ENCODE measurements at places on chromosomes 1 and 21.

DNA sequence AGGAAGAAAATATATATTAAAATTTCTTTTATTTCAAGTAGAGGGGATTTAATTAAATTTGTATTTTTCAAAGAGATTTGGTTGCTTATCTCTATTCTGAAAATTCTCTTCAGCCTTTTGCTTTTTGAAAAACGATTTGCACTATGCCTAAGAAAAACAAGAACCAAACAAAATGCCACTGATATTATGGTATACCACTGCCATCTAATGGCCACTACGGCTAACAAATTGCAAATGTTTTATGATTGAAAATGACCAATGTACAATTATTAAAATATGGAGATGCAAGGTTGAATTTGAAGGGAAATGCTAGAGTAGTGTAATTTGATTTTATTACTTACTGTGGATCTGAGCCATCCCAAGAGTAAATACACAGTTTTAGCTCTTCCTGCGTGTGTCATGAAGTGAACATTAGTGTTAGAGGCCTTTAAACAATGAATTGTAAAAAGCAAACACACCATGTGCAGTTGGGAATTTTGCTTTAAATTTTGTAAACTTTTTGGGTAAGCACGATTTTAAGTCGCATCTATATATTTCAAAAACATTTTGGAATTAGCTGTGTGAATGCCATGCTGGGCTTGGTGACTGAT, 137.4 kb upstream of the USP25 start:
- no peak for DNase-seq

- DNase-seq = no peak
Measured at GRCh38 chr1:94821636-94822305, 1.6 kb downstream of the SLC44A3 start.

GRCh38 chr1:59692591-59692990, 122.2 kb upstream of the HOOK1 start:
- no peak for DNase-seq

GRCh38 chr1:200355801-200356200, 54.0 kb downstream of the ZNF281 start:
- no peak for DNase-seq

GRCh38 chr1:46452931-46453325, 36.7 kb upstream of the DMBX1 start:
- DNase-seq = no peak

- no peak for DNase-seq
Measured at GRCh38 chr1:155858800-155859233, 550 bp upstream of the SYT11 start.

DNA sequence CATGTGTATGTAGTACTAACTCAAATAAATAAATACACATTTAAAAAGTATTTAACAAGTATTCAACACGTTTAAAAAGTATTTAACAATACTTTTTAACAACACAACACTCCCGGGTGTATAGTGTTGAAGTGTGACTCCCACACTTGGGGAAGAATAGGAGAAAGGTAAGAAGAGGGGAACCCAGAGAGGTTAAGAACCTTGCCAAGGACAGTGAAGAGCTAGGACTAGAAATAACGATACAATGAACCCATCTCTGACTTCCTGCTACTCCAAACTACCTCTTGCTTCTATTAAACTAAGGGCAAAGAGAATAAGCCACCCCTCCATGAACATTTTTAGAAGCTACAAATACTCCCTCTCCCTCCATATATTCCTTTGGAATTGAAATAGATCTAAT, 1.7 kb upstream of the GFI1 start:
- DNase-seq = no peak

DNA sequence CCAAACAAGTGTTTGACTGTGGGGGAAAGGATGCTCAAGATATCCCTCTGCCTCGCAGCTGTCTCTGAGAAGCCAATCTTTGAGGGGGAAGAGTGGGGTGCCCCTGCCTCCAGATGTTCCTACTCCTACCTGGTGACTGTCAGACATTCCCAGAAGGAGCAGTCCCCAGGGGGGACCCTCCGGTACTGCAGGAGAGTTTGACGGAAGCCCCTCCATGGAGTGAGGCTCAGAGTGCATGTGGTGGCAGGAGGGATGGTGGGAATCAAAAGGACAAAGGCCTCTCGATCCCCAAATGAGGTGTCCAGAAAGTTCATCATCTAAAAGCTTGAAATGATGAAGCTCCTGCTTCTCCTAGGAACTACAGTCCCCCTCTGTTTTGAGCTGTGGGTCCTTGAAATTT, 5.3 kb downstream of the SLC27A3 start:
- DNase-seq = no peak

DNA sequence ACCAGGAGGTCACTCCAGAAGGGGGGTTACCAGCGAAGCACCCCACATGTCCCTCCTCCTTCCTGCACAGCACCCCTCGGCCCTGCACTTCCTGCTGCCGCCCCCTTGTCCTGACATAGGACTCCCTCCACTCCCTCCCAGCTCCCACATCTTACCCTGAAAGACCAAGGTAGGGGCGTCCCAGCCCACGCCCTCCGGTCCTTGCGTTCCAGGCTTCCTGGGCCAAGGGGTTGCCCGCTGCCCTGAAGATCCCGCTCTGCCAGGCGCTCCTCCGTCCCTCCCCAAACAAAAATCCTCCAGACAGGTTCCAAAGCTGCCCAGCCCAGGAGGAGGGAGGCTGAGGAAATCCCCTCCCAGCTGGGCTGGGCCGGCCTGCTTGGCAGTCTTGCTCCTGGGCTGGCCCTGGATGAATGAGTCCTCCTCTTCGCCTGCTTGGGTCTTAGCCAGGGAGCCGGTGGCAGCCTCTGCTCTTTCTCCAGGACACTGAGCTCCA, at the start of gene RHBDL2:
TSS of gene RHBDL2 (minus strand) at position 304 of the 493 bp plus-strand sequence. CDS start 22,618 bp downstream, outside the sequence.
- no peak for DNase-seq

- DNase-seq = no peak
Measured at GRCh38 chr1:169681140-169681539, 30.3 kb downstream of the SELL start.

DNA sequence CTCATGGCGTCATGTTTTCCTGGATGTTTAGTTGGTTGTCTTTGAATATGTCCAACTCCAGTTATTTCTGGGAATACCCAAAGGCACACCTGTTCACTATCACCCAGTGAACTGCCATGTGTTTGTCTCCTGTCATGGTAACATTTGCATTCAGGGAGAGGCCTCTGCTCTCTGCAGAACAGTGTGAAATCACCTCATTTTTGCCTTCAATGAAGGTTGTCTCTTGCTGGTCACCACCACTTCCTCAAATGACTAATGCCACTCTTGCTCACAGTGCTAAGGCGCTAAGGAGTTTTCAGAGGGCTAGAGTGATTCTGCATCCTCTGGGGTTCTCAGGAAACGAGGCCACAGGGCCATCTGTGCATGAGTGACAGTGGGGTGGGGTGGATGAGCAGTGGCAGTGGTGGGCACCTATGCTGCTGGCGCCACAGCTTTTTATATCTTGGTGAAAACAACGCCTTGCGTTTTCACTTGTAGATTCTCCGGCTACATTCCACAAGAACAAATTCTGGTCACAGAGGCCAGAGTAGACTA, 60.0 kb upstream of the ATP5PO start:
- DNase-seq = peak; percentile 63

DNA sequence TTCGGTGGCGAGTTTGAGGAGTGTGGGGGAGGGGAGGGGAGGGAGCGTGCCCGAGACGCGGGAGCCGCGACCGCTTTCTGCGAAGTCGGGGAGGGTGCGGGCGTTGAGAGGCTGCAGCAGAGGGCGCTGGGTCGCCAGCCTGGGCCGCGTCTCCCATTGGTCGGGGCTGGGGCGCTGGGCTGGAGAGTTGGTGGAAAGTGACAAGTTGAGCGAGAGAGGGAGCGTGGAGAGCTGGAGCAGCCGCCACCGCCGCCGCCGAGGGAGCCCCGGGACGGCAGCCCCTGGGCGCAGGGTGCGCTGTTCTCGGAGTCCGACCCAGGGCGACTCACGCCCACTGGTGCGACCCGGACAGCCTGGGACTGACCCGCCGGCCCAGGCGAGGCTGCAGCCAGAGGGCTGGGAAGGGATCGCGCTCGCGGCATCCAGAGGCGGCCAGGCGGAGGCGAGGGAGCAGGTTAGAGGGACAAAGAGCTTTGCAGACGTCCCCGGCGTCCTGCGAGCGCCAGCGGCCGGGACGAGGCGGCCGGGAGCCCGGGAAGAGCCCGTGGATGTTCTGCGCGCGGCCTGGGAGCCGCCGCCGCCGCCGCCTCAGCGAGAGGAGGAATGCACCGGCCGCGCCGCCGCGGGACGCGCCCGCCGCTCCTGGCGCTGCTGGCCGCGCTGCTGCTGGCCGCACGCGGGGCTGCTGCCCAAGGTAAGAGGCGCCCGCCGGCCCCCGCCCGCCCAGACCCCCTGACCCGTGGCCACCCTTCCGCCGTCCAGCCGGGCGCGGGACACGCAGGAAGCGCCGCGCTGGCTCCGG, at the start of gene ROR1:
TSS of gene ROR1 (plus strand) at position 203 of the 802 bp plus-strand sequence.
- DNase-seq = peak; percentile 61

GRCh38 chr1:19453741-19454201, 31.6 kb downstream of the CAPZB start:
- no peak for DNase-seq

DNA sequence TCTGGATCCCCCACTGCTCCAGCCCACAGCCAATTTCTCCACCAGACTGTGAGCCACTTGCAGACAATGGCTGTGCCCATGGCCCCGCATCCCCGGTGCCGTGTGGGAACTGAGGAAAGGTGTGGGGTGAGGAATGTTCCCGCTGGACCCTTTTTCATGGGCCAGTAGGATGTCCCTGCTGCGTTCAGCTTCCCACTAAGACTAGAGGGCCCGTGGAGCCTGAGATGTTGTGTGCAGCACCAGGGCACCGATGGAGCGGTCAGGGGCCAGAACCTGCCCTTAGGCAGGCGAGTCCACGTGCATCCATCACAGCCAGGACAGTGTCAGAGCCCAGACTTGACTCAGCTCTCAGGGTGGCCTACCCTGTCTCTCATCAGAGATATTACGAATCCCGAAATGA, 105.7 kb upstream of the COL6A1 start:
- no peak for DNase-seq

GRCh38 chr1:9101510-9102146, 27.3 kb downstream of the GPR157 start:
- DNase-seq = no peak

- DNase-seq = no peak
Measured at GRCh38 chr1:208108213-208108608, 136.0 kb downstream of the PLXNA2 start.

- DNase-seq = no peak
Measured at GRCh38 chr1:27806758-27807157, 23.8 kb upstream of the PPP1R8 start.

Data from stimulated activated CD4-positive, alpha-beta T cell treated with anti-CD3 and anti-CD28 coated beads, Interleukin-12 subunit alpha, Interleukin-12 subunit beta, amount 100 ng/mL, for 48 hours (primary cell).